ENCODE measurements at places on chromosomes 5 and 9.

DNA sequence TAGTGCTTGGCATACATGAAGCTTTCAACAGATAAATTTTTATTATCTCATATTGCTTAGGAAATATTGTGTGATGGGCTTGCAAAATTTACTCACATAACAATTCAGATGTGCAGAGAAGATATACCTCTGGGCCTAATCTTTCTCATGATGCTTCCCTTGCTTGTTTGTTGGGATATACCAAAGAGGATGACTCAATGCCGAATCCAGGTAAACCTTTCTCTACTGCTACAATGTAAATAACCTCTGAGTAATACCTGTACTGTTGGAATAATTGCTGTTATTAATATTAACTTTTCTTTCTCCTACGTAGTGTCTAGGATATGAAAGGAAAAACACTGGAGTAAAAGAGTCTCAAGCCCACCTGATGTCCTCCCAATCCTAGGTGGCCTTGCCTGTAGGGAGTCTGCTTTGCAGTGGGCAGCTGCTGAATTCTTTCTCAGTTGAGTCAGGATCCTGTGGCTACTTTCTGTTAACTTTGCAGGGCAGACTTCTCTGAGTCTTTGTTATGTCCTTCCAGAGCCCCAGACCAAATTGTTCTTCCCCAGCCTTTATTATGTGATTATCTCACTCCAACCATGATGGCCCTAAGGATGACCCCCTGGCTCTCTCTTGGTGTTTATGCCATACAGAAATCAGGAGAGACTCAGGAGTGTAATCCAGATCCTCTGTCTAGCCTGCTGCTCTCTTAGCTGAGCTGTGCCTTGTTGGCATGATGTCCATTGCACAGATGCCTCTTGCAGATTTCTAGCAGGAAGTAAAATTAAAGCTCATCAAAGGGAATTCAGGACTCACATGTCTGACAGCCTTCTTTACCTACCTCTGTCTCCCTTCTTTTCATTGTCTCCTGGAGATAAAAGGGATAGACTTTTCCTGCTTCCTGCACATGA lies 208.1 kb downstream of the SNX18 start:
- no peak for DNase-seq

DNA sequence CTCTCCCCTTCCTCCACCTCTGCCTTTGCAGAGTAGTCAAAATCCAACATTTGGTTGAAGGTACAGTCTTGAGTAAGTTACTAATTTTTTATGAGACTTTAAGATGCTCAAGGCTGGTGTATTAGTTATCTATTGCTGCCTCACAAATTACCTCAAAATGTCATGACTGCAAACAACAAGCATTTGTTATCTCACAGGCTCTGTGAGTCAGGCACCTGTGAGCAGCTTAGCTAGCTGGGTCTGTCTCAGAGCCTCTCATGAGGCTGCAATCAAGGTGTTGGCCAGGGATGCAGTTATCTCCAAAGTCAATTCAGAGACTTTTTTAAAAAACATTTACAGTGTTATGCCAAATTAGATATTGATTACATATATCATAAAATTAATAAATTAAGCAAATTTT lies 371.3 kb upstream of the RGMB start:
- no peak for DNase-seq

DNA sequence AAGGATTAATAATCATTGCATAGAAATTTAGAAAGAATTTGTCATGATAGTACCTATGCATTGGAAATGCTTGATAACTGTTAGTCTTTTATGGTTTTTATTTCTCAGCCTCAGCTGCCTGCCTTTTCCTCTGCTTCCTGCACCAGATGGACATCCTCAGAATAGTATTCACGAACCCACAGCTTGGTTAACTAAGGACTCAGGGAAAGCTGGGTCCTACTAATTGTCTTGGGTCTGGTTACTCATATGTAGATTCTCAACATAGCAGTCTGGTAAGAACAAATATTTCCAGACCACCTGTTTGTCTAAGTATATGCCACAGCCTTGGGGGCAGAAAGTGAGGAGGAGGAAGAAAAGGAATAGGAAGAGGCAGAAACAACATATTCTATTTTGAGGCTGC lies 464.5 kb upstream of the SMARCA2 start:
- no peak for DNase-seq

DNA sequence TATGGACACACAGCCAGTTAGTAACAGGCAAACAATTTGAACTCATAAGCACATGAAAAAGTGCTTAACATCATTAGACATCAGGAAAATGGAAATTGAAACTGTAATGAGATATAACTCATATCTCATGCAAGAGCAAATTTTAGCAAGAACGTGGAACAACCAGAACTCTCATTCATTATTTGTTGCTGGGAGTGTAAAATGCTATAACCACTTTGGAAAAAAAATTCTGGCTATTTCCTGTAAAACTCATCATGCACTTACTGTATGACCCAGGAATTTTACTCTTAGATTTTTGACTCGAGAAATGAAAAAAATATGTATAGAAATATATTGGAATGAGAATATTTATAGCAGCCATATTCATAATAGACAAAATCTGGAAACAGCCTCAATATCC lies 205.7 kb upstream of the PUM3 start:
- no peak for DNase-seq

DNA sequence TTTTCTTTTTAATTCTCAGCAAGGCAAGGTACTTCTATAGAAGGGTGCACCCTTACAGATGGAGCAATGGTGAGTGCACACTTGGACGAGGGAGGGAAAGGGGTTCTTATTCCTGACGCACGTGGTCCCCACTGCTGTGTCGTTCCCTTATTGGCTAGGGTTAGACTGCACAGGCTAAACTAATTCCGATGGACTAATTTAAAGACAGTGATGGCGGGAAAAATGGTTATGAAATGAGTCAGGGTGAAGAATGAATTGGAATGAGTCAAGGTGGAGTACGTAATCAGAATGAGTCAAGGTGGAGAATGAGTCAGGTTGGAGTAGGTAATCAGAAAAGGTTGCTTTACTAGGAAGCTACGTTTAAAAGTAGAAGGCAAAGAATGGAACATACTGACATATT lies 2.1 kb upstream of the HMGCS1 start:
- DNase-seq, result no peak

DNA sequence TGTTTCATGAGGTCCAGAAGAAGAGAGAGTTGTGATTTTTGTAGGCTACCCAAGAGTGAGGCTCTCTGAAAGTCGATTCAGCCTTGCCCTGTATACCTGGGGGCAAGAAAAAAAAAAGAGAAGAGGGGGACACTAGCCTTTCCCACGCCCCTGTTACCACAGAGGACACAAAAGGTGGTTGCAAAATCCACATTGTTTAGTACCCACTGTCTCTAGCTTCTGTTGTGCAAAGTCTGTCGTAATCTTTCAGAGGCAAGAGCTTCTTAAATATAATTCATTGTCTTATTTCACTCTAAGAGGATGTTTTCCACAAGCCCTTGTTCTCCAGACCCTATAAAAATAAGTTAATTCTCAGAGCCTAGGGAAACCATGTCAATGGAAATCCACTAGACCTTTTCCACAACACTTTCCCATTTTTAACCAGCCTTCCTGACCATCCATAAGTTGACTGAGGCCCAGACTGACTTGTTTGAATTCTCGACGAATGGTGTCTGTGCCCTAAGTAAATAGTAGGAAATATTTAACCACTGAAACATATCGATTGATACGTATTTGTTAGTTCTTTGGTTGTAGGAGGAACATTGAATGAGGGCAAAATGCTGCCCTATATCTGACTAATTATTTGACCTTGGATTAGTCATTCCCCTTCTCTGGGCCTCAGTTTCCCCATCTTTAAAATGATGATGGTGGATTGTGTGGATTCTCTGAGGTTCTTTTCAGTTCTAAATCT lies 182.7 kb downstream of the PAPPA start:
- DNase-seq, result no peak

- DNase-seq, result no peak
Observed at GRCh38 chr9:31542384-31543055, 841.9 kb upstream of the ACO1 start.

GRCh38 chr9:10251490-10251889 lies 361.3 kb downstream of the PTPRD start:
- no peak for DNase-seq

DNA sequence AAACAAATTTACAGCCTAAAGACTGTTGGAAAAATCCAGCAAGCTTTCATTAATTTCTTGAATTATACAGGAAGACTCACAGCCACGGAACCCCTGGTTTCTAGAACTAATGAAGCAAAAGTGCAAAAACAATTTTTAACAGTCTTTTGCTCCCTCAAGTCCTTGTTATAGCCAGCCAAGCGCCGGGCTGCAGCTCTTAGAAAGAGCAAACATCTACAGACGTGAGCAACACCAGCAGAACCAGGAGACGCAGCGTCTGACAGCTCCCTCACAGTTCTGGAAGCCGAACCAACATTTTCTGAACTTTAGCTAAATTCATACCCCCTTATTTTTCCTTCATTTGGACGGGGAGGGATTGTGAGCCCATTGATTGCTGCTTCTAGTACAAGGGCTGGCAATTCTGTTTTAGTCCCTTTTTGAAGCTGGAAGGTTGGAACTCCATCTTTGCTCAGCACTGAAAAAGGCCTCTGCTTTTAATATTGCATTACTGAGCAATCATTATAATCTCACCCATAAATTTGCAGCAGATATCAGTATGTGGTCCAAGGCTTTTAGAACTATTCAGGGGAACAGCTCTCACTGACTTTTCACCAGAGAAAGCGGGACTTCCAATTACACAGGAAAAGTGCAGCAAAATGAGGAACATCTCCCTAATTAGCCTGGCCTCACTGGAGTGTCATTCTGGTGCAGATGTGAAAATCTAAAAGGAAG lies 45.8 kb downstream of the AK8 start:
- no peak for DNase-seq

DNA sequence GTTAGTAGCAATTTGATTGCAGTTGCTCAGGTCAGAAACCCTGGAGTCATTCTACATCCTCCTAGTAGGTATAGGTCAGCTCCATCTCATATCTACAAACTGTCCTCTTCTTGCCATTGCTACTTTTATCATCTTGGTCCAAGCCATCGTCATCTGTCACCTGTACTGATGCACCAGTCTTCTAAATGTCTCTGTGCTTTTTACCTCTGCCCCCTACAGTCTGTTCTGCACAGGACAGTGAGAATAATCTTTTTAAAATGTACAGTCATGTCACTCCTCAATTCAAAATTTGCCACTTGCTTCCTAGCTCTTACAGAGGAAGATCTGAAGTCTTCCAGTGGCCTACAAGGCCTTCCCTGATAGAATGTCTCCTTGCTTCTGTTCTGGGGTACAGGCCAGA lies 6.8 kb downstream of the NNT start:
- DNase-seq, result no peak

DNA sequence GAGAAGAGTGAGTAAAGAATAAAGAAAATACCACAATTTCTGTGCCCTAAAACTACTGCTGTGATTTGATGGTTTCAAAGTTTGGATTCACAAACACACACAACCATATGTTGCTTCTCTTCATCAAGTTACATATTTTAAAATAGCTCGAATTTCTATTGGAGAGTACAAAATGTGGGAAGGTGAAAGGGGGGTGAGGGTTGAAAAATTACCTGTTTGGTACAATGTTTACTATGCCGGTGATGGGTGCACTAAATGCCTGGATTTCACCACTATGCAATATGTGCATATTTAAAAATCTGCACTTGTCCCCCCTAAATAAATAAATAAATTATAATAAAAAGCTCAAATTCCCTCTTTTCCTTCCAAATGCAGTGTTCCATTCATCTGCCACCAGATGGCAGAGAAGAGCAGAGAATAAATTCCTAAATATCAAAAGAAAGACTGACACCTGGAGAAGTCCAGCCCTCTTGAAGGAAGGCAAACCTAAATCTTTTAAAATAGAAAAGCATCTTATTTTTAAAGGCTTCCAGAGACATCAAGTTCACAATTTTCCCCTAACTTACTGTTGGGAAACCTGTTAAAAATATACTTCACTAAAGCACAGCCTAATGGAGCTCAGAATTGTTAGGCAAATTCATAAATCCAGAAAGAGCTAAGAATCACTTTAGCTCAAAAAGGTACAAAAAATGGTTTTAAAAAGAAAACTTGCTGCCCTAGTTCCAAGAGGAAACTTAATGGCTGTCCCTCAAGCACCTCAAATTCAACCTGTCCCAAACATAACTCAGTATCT lies 24.8 kb upstream of the HNRNPA0 start:
- peak; percentile 8 for DNase-seq

GRCh38 chr5:17352223-17352622 lies 134.8 kb downstream of the BASP1 start:
- DNase-seq, result no peak
